ENCODE measurements at places on chromosomes 6 and 20. TPM values are rescaled to one million over a fixed set of nuclear protein-coding genes. Genes with fewer than 3 reads are reported as not detected.

MUC22 gene
- total RNA-seq = not detected

UBD gene
- total RNA-seq = 24.6 TPM

MYLK2 gene
- total RNA-seq = 0.67 TPM

BPI gene
- not detected for total RNA-seq

PIM1 gene
- total RNA-seq = 20.6 TPM

TFEB gene
- 108 TPM for total RNA-seq

NFYA gene
- total RNA-seq = 27.4 TPM

C20orf96 gene
- 7.4 TPM for total RNA-seq

SNAP91 gene
- total RNA-seq = 0.35 TPM

SCRT2 gene
- not detected for total RNA-seq

THEMIS gene
- not detected for total RNA-seq

CAGE1 gene
- total RNA-seq = 0.21 TPM

ENPP5 gene
- total RNA-seq = not detected

ANKRD66 gene
- total RNA-seq = not detected

SRSF12 gene
- total RNA-seq = not detected

CGA gene
- not detected for total RNA-seq

SOBP gene
- total RNA-seq = 0.96 TPM

IP6K3 gene
- total RNA-seq = not detected

VWA7 gene
- 2.3 TPM for total RNA-seq

LAMA2 gene
- 0.26 TPM for total RNA-seq

CRISP3 gene
- not detected for total RNA-seq

RIPPLY2 gene
- total RNA-seq = not detected

PTCRA gene
- total RNA-seq = 0.24 TPM

KCNQ5 gene
- 5.0 TPM for total RNA-seq

CTAGE9 gene
- not detected for total RNA-seq

LINC00237 gene
- not detected for total RNA-seq

ADGB gene
- not detected for total RNA-seq

ECT2L gene
- total RNA-seq = not detected

KHDRBS2 gene
- not detected for total RNA-seq

SRMS gene
- total RNA-seq = not detected

RIPOR3 gene
- total RNA-seq = not detected

LCA5 gene
- total RNA-seq = 0.26 TPM

AP5S1 gene
- 12.3 TPM for total RNA-seq

RAET1L gene
- not detected for total RNA-seq

CYB5R4 gene
- 36.9 TPM for total RNA-seq

BTNL2 gene
- 0.26 TPM for total RNA-seq

SOX12 gene
- total RNA-seq = 17.9 TPM

IL20RA gene
- 0.08 TPM for total RNA-seq

PNLDC1 gene
- not detected for total RNA-seq

CST7 gene
- not detected for total RNA-seq

CDH4 gene
- total RNA-seq = not detected

DCDC2 gene
- not detected for total RNA-seq

KAT14 gene
- 15.3 TPM for total RNA-seq

CCN6 gene
- not detected for total RNA-seq

KCNK17 gene
- not detected for total RNA-seq

SNPH gene
- total RNA-seq = 0.53 TPM

CD83 gene
- total RNA-seq = 132 TPM

IBTK gene
- 22.0 TPM for total RNA-seq

NCOA6 gene
- total RNA-seq = 18.7 TPM

PDYN gene
- total RNA-seq = not detected

CGAS gene
- total RNA-seq = 25.7 TPM

FAM83B gene
- 0.05 TPM for total RNA-seq

SCUBE3 gene
- not detected for total RNA-seq

SEL1L2 gene
- total RNA-seq = not detected

SLC9A8 gene
- total RNA-seq = 11.5 TPM

Measured in GM12878 (cell line).